H1 (cell line): ENCODE measurements at places on chromosomes 16 and 17. TPM values are rescaled to one million over a fixed set of nuclear protein-coding genes. Genes with fewer than 3 reads are reported as not detected.
A peak's percentile ranks its signal among the peaks of the same experiment; 100 is the strongest.

DNA sequence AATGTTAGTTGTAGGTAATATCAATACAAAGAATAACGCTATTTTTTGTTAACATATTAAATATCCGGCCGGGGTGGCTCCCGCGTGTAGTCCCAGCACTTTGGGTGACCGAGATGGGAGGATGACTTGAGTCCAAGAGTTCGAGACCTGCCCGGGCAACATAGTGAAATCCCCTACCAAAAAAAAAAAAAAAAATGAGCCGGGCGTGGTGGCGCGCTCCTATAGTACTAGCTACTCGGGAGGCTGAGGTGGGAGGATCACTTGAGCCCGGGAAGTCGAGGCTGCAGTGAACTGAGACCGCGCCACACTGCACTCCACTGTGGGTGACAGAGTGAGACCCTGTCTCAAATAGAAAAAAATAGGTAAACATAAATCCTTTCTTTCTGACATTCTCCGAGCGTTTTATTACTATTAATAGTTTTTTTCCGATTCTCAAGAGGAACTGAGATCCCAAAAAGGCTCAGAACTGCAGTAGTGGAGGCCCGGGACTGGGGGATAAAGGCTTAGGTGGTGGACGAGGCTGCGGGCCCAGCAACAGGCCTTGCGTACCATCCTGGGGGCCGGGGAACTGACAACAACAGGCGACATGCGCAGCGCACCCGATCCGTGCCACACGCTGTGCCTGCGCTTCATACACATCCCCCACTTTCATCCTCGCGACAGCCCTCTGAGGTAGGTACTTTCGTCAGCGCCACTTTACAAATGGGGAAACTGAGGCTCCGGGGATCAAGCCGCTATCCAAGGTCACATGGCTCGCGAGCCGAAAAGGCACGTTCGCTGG, 919 bp downstream of the N4BP1 start:
- DNase-seq, result no peak

GRCh38 chr17:2691965-2692780, 19.4 kb downstream of the CLUH start:
- no peak for DNase-seq

DNA sequence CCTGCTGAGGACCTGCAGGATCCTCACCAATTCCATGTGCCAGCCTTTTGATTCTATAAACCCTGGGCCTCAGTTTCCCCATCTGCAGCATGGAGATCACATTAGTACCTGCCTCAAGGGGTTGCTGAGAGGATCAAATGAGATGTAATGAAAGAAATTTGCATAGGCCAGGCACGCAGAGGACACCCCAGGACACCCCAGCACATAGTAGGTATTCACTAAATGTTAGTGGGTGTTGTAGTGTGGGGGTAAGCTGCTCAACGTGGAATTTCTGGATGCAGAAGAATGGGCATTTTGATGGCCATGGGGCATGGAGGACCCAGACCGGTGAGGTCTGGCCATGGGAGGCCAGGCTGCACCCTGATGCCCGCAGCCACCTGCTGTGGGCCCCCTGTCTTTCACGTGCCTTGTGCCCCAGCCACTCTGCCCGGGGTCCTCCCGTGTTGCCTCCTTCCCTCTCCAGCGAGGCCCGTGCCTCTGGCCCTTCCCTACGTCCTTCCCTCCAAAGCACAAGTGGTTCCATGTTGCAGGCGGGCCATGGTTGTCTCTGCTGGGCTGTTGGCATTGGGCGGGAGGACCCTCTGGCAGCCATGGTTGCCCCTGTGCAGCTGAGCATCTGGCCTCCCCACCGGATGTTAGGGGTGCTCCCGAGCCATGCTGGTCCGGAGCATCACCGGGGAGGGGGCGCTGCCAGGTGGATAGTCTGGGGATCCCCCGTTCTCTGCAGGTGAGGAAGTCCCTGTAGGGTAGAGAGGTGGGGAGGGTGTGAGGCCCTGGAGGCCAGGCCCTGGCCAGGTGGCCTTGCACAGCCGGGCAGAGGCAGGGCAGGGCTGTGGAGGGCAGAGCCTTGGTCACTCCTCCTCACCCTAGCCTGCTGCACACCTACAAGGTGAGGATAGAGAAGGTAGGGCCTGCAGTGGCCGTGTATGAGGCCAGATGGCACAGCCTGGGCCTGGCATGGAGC, 8.6 kb downstream of the MAP2K3 start:
- no peak for DNase-seq

DNA sequence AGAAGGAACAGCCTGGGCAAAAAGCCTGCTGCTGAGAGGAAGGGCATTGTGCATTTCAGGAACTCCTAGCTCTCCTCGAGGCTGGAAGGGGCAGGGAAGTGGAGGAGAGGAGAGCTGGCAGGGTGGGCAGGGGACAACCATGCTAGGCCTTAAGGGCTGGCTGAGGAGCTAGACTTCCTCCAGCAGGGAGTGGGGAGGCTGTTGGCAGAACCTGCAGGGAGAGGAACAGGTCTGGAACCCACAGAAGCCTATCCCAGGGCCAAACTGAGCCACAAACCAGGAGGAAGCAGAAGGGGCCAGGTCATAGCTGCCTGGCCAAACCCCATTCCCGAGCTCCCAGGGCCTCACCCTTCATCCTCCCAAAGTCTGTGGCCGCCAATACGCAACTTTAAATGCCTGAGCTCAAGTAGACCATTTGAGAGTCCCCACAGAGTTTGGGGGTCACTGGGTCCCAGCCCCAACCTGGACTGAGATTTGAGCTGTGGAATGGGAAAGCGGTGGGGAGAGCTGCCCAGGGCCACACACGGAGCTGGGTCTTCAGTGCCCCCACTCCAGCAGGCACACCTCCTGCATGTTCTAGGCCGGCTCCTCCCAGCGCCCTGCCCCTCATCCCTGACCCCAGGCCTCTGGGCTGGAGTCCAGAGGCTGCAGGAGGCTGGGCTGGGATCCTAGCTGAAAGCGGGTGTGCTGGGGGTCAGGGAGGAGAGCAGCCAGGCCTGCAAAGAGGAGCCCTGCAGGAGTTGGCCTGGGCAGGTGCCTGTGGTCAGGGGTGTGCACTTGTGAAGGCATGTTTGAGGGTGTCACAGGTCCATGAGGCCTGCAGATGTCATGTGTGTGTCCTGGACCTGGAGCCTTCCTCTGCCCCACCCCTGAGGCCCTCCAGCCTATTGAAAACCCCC, 4.5 kb downstream of the CDH5 start:
- DNase-seq, result no peak

DNA sequence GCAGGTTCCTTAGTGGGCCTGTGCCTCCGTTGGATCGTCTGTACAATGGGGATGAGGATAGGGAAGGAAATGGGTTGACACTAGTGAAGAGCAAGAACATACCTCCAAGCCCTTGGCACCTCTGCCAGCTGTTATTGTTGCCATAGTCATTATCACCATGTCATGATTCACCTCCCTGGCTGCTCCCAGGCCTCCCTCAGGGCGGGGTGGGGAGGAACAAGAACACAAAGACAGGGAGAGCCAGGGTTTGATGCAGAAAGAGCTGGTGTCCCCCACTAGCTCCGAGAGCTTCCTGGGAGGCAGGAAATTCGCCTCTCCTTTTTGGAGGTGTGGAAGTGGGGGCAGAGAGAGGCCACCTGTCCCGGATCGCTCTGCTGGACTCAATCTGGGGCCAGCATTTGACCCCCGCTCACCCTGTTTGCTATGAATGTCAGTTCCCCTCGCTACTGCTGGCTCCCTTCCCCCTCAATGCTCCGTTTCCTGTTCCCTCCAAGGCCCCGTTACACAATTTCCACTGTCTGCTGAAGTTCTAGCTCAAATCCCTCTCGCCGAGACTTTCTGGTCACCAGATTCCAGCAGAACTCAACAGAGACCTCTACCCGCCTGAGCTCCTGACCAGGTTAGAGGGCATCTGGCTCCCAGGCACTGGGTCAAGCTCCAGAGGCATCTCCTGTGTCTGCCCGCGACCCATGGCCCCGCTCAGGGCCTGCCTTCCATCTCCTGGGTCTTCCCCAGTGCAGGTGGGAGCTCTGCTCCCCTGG, 9.1 kb downstream of the TIMP2 start:
- DNase-seq, result no peak

GRCh38 chr17:74521701-74522201, 9.5 kb downstream of the CD300LB start:
- DNase-seq, result no peak

- DNase-seq, result no peak
Measured at GRCh38 chr16:1687427-1688316, 9.6 kb downstream of the JPT2 start.

- no peak for DNase-seq
Measured at GRCh38 chr16:10870808-10871156, 6.2 kb upstream of the CIITA start.

DNA sequence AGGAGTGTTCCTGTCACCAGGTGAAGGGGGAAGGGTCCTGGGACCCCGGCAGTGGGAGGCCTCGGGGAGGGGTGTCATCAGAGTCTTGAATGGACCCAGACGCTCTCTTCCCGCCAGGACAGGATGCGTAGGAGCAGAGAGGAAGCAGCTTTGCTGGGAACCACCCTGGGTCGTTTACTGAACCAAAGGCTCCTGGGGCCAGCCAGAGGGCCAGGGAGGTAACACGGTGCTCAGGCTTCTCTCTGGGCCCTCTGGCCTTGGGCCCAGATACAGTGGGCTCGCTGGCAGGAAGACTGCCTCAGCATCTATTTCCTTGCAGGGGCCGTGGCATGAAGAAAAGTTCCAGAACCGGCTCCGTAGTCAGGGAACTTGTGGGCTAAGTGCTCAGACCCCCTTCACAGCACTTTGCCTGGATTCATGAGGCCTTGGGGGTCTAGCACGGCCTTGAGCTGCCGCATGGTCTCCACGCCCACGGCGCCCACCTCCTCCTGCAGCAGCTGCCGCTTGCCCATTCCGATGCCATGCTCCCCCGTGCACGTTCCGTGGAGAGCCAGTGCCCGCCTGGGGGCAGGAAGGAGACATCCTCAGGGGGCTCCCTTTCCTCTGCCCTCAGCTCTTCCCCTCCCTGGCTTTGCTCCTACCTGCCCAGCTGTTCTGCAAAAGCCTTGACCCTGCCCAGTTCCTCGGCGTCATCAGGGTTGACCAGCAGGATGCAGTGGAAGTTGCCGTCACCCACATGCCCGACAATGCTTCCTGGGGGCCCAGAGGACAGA, 4.4 kb downstream of the LDHD start:
- DNase-seq, result no peak

- no peak for DNase-seq
Measured at GRCh38 chr16:70767377-70768202, 33.4 kb downstream of the VAC14 start.

- no peak for DNase-seq
Measured at GRCh38 chr17:56260376-56261002, 107.2 kb downstream of the ANKFN1 start.

DNA sequence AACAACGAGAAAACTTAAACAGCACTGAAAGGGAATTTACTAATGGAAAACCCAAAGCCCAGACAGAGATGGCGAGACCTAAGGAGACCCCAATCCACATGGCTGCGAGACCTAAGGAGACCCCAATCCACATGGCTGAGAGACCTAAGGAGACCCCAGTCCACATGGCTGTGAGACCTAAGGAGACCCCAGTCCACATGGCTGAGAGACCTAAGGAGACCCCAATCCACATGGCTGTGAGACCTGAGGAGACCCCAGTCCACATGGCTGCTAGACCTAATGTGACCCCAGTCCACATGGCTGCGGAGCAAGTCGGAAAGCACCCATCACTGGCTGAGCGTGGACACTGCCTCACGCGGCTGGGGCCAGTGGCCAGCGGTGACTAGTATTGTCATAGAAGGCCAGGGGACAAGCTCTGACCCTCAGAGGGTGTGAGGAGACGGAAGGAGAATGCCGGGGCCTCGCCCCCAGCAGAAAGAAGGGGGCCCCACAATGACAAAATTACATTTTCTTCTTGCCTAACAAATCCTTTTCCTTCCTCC, 241.8 kb downstream of the C16orf95 start:
- no peak for DNase-seq

DNA sequence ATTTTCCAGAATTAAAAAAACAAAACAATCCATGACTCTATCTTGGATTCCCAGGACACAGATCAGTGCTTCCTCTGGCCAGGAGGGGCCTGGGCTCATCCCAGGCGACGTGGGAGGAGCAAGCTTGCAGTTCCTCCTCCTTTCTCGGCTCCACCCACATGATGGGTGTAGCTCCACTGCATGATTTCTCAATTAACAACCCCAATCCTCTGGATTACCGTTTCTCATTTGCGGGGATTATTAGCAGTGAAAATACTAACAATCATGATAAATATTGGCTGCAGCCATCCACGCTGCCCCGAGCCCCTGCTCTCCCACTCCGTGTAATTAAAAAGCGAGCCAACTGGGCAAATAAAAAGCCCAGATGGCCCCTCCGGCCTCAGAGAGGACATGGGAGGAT, 46.4 kb upstream of the SDK2 start:
- DNase-seq, result peak; percentile 47

DNA sequence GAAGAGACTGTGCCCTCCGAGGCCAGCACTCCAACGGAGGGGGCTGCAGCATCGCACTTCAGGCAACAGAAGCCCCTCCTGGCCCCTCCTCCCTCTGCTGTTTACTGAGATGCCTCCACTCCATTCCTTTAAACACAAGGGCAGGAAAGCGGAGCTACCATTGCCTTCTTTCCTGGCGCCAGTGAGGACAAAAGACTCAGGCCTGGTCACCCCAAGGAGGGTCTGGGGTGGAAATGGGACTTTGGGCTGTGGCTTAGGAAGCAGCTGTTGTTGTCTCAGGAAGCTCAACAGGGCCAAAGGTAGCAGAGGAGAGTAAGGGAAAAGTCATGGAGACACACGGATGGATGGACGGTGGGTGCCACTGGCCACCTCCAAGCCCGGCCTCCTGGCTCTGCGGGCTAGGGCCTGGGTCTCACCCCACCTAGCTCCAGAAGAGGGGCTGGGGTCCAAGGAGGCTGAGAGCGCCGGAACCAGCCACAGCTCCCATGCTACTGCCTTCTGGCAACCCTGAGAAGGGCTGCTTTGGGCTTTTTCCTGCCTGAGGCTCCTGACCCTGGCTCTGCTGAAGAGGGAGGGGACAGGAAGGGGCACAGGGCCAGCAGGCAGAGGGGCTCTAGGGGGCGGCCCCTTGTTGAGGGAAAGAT, 11.1 kb downstream of the CD300LG start:
- no peak for DNase-seq

Gene HBA1
- total RNA-seq, result 1.1 and 2.3 TPM in 2 replicates

Gene AATK
- 3.2 and 3.5 TPM in 2 replicates for total RNA-seq

Gene ATXN1L
- total RNA-seq, result 20.8 and 23.8 TPM in 2 replicates
